Adrenal gland (tissue), 19 donors: ENCODE measurements at places on chromosomes 6 and 20. TPM values are rescaled to one million over a fixed set of nuclear protein-coding genes. Genes with fewer than 3 reads are reported as not detected.

The TMEM200A gene
- total RNA-seq: 34.8 TPM

The SLC16A10 gene
- 40.8 TPM for total RNA-seq

The C4B gene
- 1,915 TPM for total RNA-seq

The MYO6 gene
- 20.8 TPM for total RNA-seq

The HCRTR2 gene
- not detected for total RNA-seq

The SNX3 gene
- total RNA-seq: 213 TPM

The PBOV1 gene
- total RNA-seq: not detected

The NRSN2 gene
- total RNA-seq: 144 TPM

The CPXM1 gene
- 9.9 TPM for total RNA-seq

The ELOVL2 gene
- 1.0 TPM for total RNA-seq

The MRPS26 gene
- 67.2 TPM for total RNA-seq

The C6orf163 gene
- total RNA-seq: 9.6 TPM

The ATAT1 gene
- 8.7 TPM for total RNA-seq

The HLA-DRB1 gene
- total RNA-seq: 388 TPM

The SPACA1 gene
- total RNA-seq: not detected

The PROKR2 gene
- total RNA-seq: not detected

The MAK gene
- total RNA-seq: not detected

The MAP7 gene
- 13.4 TPM for total RNA-seq

The CRISP3 gene
- total RNA-seq: not detected

The PLCB1 gene
- 56.6 TPM for total RNA-seq

The CCR6 gene
- total RNA-seq: not detected

The CST5 gene
- 6.9 TPM for total RNA-seq

The BPI gene
- total RNA-seq: not detected

The SLC22A2 gene
- not detected for total RNA-seq

The TSBP1 gene
- total RNA-seq: not detected

The CST11 gene
- not detected for total RNA-seq

The IRAK1BP1 gene
- 6.8 TPM for total RNA-seq

The PPP1R18 gene
- total RNA-seq: 6.4 TPM

The CTCFL gene
- not detected for total RNA-seq

The ERVFRD-1 gene
- 0.44 TPM for total RNA-seq

The MACROD2 gene
- total RNA-seq: 12.7 TPM

The SLC17A3 gene
- total RNA-seq: 0.20 TPM

The MTRF1L gene
- total RNA-seq: 19.0 TPM

The FOXF2 gene
- total RNA-seq: 0.06 TPM

The COX4I2 gene
- not detected for total RNA-seq

The MATN4 gene
- total RNA-seq: 0.06 TPM

The C20orf144 gene
- total RNA-seq: not detected

The TINAG gene
- not detected for total RNA-seq

The RWDD2A gene
- 4.6 TPM for total RNA-seq

The TCP11 gene
- 0.28 TPM for total RNA-seq

The CPNE5 gene
- total RNA-seq: 3.5 TPM

The HLA-DQA1 gene
- 2.9 TPM for total RNA-seq

The ELOVL4 gene
- total RNA-seq: 0.94 TPM

The C6orf141 gene
- not detected for total RNA-seq

The FOXC1 gene
- 5.8 TPM for total RNA-seq

The TLDC2 gene
- not detected for total RNA-seq

The MANEA gene
- total RNA-seq: 11.3 TPM

The BTNL2 gene
- total RNA-seq: not detected

The PARD6B gene
- total RNA-seq: 7.8 TPM
